Stimulated activated CD8-positive, alpha-beta memory T cell treated with anti-CD3 and anti-CD28 coated beads, Interleukin-7, amount 100 ng/mL, for 24 hours (primary cell): ENCODE measurements at places on chromosomes 3 and 15.

DNA sequence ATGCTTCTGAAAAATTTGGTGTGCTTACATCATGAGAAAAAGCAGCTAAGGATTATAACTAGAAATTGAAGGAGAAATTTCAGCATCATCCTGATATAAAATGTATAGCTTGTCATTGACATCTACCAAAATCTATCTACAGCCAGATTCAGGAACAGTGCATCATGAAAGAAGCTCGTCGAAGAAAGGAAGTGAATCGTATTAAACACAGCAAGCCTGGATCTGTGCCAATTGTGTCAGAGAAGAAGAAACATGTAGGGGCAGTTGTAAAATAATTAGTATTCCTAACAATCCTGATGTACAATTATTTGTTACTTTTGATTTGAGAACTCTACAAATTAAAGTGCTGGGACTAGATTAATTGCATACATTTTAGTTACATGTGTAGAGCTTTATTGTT, 37.2 kb downstream of the AP4E1 start:
- no peak for DNase-seq

- DNase-seq, result no peak
Observed at GRCh38 chr3:47678446-47679338, 100.0 kb upstream of the CSPG5 start.

DNA sequence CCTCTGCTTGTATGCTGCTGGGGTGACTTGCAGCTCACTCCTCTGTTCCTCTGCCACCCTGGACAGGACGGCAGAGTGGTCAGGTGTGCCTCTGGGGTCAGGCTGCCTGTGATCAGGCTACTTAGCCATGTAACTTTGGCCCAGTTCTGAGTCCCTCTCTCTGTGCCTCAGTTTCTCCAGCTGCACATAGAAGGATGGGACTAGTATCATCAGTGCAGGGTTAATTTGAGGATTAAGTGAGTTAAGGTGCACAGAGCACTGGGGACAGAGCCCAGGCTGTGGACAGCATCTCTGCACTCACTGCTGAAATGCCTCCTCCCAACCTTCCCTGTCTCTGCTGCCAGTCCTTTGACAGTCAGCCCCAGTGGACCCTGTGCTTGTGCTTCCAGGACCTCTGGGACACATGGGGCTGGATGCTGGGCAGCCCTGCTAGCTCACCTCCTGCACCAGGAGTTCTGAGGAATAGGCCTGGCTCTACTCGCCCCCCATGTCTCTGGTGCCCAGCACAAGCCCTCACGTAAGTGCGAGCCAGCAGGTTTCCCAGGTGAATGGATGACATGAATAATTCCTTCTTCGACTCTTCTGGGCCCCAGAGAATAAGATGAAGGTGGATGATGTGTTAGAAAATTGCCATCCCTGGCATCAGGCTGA, 19.3 kb upstream of the PRR23E start:
- no peak for DNase-seq

DNA sequence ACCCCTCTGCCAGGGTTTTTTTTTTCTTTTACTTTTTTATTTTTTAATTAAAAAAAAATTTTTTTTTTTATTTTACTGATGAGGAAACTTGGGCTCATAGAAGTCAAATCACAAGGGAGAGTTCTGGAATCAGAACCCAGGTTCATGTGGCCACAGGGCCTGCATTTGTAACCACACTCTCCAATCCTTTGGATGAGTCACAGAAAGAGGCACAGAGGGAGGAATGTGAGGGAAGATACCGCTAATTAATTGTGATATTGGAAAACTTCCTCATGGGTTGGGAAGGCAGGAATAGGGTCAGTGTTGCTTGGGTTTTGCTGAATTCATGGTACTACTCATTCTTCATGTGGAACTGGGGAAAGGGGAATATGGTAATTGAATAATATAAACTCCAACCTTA, 132.9 kb upstream of the SLC6A11 start:
- DNase-seq, result no peak

DNA sequence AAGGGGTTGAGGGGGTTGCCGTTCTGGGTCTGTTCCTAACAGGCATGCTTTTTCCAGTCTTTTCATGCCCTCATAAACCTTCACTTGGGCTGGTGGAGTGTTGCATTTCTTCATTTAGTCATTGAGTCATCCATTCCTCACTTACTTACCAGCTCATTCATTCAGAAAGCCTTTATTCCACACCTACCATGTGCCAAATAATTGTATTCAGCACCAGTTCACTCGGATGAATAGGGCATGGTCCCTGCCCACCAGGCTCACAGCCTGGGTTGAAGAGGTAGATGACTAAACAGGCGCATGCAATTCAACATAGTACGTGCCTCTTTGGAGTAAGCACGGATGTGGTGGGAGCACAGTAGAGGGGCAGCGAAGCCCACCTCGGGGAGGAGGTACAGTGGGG, 35.1 kb upstream of the THSD4 start:
- DNase-seq, result no peak

DNA sequence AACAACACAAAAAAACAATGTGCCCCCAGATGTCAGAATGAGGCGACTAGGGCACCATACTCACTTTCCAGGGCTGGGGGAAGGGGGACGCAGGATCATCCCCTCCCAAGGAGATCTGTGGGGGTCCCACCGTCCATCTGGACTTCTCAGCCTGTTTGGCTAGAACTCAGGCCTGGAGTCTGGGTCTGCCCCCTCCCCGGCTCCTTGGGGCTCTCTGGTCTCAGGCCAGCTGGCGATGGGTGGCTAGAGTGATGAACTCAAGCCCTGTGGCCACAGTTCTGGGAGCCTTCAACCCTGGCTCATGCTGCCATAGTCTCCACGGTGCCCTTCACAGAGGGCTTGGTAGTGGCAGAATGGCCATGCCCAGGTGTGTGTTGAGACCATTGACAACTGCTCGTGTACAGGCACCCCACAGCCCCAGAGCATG, 13.6 kb downstream of the ZBTB47 start:
- no peak for DNase-seq

- no peak for DNase-seq
Observed at GRCh38 chr15:70605606-70606410, 157.6 kb downstream of the UACA start.

DNA sequence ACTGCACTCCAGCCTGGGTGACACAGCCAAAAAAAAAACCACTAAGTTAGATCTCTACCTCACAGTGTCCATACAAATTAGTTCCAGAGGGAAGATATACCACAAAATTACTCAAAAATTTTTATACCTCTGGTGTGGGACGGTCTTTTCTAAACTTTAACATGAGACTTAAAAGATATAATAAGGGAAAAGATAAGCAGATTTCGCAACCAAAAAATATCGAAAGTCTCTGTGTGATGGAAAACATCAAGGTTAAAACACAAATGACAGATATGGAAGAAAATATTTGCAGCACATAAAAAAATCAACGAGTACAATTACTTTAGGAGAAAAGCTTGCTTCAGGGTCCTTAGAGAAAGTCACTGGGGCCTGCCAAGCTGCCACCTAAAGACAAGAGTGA, 10.5 kb downstream of the HDDC3 start:
- DNase-seq, result no peak

DNA sequence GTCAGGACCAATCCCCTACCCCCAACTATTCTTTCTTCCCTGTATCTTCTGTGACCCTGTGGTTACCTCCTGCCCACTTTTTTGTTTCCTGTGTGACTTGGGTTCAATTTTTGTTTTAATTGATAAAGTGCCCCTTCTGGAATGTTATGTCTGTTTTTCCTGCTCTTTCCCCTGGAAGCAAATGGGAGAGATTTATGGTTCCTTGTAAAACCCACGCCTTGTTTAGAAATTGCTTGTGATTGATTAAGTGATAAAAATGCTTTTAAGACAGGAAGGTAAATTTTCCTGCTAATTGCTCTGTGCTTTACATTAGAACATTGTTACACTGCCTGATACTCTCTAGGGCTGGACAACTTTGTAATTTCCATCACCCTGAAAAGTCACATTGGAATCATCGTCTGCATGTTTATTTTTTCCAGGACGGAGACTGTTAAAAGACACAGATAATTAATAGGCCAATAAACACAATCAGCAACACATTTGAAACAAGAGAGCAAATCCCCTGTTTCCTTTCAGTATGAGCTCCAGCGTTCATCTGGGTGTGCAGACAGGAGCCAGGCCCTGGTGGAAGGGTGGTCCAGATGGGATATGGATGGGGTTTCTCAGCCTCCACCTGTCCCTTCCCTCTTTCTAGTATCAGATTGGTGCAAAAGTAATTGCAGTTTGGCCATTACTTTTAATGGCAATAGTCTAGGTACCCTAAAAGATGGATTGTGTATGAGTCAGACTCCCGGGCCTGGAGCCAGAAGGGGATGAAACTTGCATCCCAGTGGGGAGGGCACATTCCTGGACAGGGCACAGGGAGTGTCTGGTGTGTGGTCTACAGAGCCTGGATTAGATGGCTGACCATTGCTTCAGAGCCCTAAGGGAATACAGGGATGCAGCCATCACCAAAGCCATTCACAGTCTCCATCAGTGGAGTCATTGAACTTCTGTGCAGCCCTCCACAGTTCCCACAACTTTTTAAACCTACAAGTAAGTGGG, 58.1 kb upstream of the AGBL1 start:
- DNase-seq, result no peak

- no peak for DNase-seq
Observed at GRCh38 chr15:70701171-70701570, 62.2 kb downstream of the UACA start.

DNA sequence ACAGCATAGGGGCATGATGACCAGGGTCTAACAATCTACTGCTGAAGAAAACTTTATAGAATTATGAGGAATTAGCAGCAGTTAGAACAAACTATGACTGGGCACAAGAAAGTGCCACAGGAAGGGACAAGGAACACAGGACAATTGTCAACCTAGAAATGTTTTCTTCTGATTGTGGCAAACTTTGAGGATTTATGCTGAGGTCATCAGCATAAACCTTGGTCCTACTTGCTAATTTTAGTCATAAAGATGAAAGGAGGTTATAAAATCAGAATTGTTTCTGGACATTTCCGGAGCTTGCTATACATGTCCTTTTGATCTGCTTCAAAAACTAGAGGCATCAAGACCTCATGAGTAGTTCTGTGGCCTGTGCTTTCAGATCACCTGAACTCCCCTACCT, 446.6 kb upstream of the THBS1 start:
- DNase-seq, result no peak

DNA sequence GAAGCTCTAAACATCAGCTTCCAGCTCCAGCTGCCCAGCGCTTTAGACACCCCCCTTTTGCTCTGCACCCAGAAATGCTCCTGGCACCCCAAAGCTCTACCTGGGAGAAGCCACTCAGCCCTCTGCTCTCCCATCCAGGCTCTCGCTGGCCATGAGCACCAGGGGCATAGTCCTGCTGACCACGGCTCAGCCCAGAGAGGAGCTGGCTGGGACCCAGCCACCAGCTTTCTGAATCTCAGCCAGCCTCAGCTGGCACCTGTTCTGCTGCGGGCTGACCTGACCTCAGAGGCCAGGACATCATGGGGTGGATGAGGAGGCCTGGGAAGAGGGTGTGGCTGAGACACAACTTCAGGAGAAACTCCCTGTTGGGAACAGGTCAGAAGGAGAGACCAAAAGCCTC, 8.6 kb downstream of the NTRK3 start:
- DNase-seq, result no peak

- DNase-seq, result no peak
Observed at GRCh38 chr15:98405013-98405412, 243.3 kb upstream of the IGF1R start.

GRCh38 chr3:16329036-16329825, 64.2 kb downstream of the OXNAD1 start:
- DNase-seq, result no peak

- no peak for DNase-seq
Observed at GRCh38 chr3:37218206-37218605, 43.8 kb upstream of the LRRFIP2 start.

DNA sequence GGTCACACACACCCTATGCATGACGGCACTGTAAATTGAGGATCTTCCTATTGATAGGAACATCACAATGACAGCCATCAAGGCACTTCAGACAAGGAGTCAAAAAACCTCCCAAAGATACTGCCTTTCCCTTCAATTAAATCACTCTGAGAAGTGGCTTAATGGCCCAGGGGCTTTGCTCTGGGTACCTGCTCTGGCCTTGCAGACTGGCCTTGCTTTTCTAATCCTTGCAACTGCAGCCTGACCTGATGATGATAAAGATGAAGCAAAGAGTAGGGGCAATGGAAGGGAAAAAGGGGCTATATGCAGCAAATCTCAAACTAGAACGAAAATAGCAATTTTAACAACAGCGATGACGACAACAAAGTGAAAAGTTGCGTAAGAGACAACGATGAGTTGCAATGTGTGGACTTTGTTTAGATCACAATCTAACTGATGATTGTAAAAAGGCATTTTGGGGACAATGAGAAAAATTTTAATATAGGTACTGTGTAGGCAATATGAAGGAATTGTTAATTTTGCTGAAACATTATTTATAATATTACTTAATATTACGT, 14.6 kb downstream of the ADAMTS9 start:
- no peak for DNase-seq

- DNase-seq, result no peak
Observed at GRCh38 chr3:105399611-105400010, 32.9 kb downstream of the ALCAM start.

DNA sequence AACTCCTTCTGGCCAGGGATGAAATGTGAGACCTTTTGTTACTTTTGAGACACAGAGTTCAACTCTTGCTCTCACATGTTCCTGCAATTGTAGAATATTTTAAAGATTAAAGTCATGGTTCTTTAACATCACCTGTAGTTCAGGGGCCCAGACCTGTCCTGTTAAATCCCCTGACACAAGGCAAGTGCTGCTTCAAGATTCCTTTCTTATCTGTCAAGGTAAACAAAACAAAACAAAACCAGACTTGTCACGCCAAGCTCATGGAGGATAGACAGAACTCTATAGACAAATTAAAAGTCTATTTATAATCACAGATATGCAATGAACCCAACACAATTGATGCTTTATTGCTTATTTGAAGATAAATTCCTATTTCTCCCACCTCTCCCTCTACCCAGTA, 48.6 kb upstream of the NEDD4 start:
- no peak for DNase-seq

DNA sequence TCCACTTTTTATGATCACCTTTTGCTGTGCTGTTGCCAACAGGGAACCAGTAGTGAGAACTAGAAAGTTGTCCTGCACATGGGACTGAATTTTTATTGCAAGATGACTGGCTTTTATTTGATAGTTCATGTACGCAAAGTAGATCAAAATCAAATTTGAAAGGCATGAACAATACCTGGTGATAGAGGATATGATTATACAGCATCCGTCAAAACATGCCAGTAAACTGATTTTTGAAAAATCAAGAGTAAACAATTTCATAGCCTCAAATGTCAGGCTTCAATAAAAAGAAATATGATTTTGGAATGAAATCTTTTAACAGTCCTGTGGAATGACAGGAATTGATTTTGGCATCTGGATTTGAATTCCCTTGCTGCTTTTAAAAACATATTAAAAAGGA, 219.6 kb upstream of the LRRN1 start:
- no peak for DNase-seq

DNA sequence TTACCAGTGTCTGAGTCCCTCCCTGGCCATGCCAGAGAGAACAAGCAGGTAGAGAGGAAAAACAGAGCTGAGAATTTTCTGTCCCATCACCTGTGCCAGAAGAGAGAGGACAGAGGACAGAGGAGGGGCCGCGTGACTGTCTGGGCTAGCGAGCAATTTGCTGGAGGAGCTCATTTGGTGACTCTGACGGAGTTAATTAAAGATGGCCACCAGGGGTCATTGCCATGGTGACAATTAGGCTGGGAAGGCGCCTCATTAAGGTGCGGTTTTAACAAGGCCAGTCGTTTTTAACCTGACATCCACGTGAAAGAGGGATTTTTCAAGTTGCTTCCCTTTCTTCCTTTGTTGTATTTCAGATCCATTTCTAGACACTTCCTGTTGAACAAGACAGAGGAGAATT, 72.4 kb downstream of the RHCG start:
- DNase-seq, result no peak

- no peak for DNase-seq
Observed at GRCh38 chr15:45646220-45646619, 11.4 kb downstream of the SQOR start.
